HFF-Myc (cell line): ENCODE measurements at places on chromosomes 7 and 10.
A peak's percentile ranks its signal among the peaks of the same experiment; 100 is the strongest.

GRCh38 chr7:42693722-42694121 is 218.1 kb downstream of the C7orf25 start:
- no peak for DNase-seq

DNA sequence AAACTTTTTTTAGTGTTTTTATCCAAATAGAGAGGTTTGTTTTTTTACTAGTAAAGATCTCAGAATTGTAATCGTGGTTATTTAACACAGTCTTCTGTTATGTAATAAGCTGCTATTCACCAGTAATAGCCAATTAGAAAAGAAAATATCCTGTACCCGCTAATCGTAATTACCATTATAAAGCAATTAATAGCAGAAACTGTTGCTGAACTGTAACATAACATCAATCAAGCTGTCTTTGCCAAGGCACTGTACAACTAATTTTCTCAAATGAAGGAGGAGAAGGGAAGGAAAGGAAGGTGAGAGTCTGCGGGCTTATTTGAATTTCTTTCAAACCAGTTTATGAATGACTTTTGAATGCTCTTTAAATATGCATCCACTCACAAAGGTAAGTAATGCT is 9.3 kb downstream of the ZNF277 start:
- DNase-seq = no peak

DNA sequence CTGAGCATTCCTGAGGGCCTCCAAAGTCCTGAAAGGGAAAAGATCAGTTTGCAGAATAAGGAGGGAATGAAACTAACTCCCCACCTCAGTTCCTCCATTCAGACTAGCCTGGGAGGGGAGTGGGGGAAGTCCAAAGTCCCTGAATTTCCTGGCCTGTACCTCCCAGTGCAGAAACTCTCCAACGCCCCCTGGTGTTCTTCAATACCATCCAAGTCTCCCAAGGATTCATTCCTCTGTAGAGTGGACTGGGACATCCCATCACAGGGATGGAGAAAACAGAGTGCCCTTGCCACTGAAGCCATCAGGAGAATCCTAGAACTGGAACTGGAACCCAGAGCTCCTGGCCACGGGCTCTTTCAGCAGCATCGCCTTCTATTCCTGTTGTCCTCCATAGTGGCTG is 1.6 kb upstream of the COL13A1 start:
- DNase-seq = peak; percentile 64

DNA sequence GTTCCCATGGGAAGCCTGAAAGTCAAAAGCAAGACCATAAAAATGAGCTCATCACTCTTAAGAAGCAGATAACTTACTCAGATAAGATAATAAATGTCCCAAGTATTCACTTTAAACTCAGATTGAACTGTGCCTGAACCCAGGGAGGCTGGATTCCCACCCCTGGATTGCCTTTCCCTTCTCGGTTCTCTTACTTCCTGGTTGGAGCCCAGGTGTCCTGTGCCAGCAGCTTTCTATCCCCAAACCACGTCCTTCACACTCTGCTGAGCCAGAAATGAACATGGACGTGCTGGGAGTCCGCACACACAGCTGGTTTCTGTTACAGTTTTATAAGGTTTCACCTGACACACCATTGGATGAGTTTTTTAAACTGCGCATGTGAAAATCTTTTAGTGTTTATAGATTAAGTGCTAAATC is 636.2 kb upstream of the IGFBP3 start:
- DNase-seq = no peak

GRCh38 chr10:63491588-63492316 is 26.0 kb upstream of the JMJD1C start:
- no peak for DNase-seq

DNA sequence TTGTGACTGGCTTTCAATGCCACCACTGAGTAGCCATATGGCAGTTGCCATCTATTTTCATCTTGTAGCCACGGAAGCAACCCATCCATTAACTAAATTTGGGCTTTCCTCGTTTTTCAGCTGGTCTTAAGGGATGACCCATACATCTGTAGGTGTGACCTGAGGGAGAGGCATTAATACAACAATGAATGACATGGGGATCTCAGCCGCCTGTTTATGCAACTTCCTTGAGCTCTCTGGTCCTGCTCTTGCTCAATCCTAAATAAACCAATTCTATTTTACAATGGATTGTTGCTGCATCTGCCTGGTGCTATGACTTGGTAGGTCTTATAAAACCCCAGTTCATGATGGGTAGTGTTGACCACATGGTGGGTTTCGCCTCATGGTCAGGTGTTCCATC is 21.9 kb upstream of the ADAM22 start:
- DNase-seq = no peak

DNA sequence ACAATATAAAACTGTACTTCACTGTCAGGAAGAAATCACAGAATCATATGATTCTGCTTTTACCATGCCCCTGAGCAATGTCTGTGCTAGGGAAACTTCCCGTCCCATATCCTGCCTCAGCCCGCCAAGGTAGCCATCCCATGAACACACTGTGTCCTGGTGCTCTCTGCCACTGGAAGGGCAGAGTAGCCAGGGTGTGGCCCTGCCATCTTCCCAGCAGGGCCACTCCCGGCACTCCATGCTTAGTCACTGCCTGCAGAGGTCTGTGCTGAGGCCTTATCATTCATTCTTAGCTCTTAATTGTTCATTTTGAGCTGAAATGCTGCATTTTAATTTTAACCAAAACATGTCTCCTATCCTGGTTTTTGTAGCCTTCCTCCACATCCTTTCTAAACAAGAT is 31.8 kb downstream of the AP3M1 start:
- DNase-seq = no peak

DNA sequence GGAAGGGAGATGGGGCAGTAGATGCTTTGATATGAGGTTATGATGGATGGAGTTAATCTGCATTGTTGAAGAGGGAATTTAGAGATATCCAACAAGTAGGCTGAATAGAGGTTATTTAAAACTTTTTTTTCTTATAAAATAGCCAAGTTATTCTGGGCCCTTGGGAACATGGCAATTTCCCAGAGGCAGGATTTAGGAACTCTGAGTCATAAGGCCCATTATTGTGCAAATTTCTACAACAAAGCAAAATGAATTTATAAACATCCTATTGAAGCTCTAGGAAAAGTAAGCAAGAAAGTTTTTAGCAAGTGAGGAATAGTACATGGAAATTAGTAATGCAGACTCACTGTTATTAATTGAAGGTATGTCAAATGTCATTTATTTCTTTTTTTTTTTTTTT is 160.9 kb upstream of the NPY start:
- no peak for DNase-seq
